ENCODE measurements at places on chromosomes 3 and 15.
A peak's percentile ranks its signal among the peaks of the same experiment; 100 is the strongest.

GRCh38 chr3:55579496-55579895, 92.4 kb upstream of the WNT5A start:
- DNase-seq = no peak

DNA sequence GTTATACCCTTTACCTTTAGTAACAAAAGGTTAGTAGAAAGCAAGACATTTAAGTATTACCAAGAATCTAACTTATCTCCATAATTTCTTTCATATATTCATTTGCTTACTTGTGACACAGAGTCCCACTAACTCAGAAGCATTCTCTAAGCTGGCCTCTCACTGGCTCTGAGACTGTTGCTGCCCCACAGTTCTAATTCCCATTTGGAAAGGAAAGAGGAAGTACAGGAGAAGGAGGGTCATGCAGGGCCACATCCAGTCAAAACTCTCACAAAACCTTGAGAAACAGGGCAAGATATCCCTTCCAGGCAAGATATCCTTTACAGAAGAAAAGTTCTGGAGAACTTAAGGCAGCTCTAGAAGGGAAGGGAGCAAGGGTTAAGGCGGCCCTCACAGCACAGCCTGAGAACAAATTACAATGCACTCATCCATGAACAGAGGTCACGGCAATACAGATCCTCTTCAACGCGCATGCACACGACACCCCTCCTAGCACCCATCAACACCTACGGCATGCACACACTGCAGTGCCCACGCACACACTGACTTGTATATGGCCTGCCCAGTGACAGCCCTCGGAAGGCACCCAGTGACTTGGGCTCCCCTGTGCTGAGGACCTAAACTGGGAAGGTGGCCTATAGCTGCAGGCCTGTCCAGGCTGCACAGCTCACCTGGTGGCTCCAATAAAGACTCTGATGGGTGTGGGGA, 13.0 kb upstream of the MYO5C start:
- no peak for DNase-seq

DNA sequence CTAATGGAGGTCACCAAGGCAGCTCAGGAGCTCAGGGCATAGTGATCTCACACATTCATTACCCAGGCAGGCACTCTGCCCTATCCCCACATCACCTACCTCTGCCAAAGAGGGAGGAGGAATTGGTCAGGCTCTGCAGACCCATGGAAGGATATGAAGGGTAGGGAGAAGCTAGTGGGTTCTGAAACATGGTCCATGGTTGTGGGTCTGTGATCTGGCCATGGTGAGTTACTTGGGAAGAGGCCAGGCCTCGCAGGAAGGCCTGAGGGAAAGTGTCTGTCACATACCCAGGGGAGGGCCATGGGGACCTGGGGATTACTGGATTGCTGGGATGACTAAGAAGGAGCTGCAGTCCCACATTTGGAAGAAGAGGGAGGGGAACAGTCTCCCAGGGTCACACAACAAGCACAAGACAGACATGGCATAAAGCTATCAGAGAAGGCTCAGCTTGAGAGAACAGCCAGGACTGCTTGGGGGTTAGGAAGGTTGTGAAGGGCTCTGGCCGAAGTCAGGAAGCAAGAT, 1.4 kb upstream of the PRSS50 start:
- DNase-seq = no peak

DNA sequence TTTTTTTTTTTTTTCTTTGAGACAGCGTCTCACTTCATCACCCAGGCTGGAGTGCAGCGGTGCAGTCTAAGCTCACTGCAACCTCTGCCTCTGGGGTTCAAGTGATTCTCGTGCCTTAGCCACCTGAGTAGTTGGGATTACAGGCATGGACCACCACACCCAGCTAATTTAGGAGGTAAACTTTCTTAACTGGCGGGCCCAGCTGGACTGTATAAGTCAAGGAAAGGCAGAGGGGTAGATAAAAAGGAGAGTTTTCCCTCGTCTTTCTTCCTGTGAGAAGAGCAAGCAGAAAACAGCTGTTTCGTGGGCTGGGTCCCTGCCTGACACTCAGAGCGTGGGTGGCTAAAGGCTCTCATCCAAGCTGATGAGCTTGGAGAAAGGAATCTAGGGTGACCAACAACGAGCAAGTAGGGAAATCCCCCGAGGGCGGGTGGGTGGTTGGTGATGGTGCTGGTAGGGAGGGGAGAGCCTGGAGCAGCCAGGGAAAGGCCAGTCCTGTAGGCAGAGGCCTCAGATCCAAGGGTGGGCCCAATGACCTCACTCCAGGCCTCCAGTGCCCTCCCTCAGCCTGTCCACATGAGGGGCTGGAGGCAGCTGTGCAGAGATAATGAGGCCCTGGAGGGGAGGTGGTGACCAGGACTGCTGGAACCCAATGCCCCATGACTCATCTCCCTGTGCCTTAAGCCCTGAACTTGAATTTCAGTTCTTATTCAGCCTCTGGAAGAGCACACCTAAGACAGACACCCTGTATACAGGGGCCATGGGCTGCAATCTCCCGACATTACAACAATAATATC, 43.1 kb upstream of the LIMD1 start:
- DNase-seq = no peak

DNA sequence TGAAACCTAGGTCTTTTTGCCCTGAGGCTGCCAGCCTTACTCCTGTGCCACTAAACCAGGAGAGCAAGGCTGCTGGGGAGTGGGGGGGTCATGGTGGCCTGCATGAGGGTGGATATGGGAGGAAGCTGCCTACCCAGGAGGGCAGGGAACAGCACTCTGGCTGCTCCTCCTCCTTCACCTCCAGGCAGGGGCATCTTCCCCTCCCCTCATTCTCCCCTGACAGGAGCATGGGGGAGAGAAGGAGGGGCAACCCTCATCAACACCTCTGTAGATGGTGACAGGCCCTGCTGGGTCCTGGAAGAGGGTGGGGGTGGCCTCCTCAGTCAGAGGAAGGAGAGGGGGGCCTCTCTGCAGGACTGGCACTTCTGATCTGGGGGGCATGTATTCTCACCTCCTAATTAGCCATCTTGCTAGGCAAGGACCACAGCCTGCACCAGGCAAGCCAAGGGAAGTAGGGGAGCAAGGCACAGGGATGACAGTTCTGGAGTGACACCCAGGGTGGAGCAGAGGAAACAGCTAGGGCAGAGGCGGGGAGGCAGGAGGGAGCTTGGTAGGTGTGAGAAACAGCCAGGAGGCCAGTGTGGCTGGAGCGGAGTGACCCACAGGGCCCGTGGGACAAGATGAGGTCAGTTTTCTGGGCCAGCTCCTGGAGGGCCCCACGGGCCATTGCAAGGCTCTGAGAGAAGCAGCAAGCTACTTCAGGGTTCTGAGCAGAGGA, 4.9 kb downstream of the CCDC33 start:
- no peak for DNase-seq

DNA sequence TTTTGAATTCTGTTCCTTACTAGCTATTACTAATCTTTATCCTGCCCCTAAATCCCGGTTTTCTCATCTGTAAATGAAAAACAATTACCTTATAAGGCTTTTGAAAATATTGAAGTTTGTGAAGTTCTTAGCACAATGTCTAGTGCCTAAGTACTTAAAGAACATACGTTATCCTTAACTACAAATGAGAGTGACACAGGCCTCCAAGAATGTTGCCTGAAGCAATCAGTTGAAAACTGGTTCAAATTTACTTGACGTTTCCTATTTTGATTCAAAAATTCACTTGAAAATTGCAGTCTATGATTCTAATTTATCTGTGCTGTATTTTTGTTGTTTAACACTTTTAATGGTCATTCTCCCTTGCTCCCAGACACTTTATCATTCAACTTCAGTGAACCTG, 3.2 kb downstream of the SENP7 start:
- DNase-seq = no peak

GRCh38 chr3:109177908-109178307, 41.4 kb downstream of the C3orf85 start:
- DNase-seq = no peak

- DNase-seq = no peak
These were observed 92.3 kb downstream of the SLC9A9 start for GRCh38 chr3:143755978-143756377.

DNA sequence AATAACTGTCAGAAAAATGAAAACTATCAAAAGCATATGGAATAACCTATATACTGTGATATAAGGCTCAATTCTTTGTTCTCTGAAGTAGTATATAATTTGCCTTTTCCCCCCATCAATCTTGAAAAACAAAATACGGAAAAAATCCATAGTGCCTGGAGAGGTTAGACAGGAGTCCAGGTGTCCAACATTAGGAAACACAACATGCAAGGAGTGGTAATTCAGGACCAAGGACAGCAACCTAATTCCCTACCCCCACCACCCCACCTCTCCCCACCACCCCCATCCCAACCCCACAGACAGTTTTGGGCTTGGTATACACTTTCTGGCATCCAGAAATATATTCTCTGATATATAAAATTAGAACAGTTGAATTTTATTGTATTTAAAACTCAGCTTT, 55.1 kb upstream of the SLC25A26 start:
- DNase-seq = no peak

- DNase-seq = no peak
These were observed 77.8 kb downstream of the IL20RB start for GRCh38 chr3:137035631-137036030.

GRCh38 chr3:63976161-63976871, 47.0 kb downstream of the PSMD6 start:
- DNase-seq = no peak

DNA sequence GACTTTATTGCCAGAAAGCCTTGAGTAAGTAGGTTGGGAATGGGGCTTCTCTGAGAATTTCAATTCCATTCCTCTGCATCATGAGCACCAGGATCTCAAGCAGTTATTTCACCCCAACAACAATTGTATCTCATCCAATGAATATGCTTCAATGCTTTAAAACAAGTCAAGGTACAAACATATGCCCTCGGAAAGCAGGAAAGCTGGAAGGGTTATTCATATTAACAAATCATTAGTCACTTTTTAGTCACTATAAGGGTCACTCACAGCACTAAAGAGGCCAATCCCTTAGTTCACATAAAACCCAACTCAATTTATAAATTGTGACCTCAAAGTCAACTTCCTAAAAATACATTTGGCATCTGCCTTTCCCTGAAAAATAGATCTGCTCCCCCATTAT, 16.2 kb downstream of the MB21D2 start:
- no peak for DNase-seq

- no peak for DNase-seq
These were observed 20.8 kb upstream of the ARHGEF3 start for GRCh38 chr3:56822501-56822900.

- no peak for DNase-seq
These were observed 754 bp downstream of the B3GNT5 start for GRCh38 chr3:183253528-183254486.

GRCh38 chr15:86231864-86232721, 152.4 kb downstream of the AGBL1 start:
- no peak for DNase-seq

DNA sequence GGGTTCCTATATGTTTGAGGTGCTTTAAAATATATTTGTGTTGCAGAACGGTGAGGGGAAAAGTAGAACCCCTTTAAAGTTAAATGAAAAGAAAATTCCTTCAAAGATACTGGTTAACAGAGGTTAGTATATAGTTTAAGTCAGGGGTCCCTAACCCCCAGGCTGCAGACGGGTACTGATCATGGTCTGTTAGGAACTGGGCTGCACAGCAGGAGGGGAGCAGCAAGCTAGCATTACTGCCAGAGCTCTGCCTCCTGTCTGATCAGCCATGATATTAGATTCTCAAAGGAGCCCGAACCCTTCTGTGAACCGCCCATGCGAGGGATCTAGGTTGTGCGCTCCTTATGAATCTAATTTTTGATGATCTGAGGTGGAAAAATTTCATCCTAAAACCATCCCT, 37.5 kb upstream of the RFX7 start:
- no peak for DNase-seq

GRCh38 chr15:36626141-36626800, 46.8 kb downstream of the CDIN1 start:
- no peak for DNase-seq

GRCh38 chr3:71581457-71582035, 2.0 kb downstream of the FOXP1 start:
- peak; percentile 26 for DNase-seq

GRCh38 chr15:40892447-40893012, 1.7 kb upstream of the VPS18 start:
- DNase-seq = no peak

- DNase-seq = no peak
These were observed 76.3 kb upstream of the LIPC start for GRCh38 chr15:58355382-58355971.

- DNase-seq = no peak
These were observed 15.8 kb downstream of the CHD2 start for GRCh38 chr15:92915766-92916435.

DNA sequence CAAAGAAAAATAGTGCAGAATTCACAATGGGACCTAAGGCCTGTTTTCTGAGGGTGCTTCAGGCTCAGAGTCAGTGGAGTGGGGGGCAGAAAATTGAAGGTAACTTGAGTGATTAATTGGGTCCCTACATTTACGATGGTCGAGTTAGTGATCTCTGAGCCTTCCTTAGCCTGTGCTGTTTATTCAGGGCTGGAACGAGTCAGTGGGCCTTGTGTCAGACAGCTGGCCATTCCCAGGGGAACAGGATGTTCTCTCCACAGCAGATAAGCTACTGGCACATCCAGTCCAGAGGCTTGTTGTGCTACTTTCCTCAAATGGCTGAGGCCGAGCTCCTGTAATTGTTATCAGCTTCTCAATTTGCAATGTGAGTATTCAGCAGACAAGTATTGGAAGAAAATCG, 29.2 kb upstream of the CNTN3 start:
- no peak for DNase-seq

DNA sequence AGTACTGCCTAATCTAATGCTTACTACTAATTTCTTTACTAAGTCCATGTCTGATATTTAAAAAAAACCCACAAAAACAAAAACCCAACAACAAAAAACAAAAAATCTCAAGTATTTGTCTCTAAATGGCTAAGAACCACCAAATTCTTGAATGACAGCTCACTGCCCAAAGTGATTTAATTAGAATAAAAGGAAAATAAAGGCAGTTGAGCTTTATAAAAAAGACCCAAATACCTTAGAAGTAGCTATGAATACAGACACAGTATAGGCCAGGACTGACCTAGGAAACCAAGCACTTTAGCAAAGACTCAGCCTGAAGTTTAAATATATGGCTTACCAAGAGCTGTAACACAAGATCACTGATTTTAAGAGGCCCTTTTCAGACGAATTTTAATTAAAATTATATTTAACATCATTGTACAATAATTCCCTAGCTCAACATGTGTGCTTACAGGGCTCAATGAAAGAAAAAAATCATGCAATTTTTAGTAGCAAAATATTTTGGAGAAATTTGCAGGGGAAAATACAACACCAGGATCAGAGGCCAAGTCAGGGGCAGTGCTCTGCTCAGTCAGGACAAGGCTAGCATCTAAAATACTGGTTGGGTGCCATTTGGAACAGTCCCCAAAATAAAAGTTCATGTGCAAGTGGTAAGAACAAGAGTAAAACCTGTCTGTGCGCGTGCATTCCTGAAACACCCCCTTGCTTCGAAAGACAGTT, 24.8 kb downstream of the UQCC5 start:
- DNase-seq = no peak

Data from naive thymus-derived CD4-positive, alpha-beta T cell (primary cell).